ENCODE measurements at places on chromosomes 5 and 9. TPM values are rescaled to one million over a fixed set of nuclear protein-coding genes. Genes with fewer than 3 reads are reported as not detected.

DNA sequence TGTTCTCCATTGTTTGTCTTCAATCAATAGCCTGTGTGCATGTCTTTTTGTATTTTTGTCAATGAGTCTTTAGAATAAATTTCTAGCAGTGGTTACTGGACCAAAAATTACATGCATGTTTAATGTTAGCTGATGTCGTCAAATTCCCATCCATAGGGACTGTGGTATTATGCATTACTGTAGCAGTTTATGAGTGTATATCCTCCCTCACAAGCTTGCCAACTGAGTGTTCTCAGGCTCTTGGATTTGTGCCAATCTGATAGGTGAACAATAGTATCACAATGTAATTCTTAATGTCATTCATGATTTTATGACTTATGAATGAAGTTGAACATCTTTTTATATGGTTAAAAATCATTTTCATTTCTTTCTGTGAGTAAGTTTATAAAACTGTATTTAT lies 13.0 kb downstream of the SNX24 start:
- DNase-seq, result no peak

Gene TCERG1
- total RNA-seq, result 126 TPM

DNA sequence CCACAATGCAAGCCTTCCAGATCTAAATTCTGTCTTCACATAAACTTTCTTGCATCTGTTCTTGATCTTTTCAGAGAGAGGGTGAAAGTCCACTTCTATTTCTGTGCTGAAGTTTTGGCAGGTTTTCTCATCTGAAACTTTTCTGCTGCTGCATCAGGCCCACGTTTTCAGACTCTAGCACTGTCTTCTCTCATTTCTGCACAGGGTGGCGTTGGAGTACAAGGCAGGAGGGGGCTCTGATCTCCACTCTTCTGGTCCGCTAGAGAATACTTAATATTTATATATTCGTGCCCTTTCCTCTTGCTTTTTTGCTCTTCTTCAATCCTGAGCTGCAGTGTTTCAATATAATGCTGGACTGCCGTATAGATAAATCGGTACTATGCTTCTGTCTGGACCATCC lies 204.0 kb upstream of the PRDM9 start:
- DNase-seq, result no peak

DNA sequence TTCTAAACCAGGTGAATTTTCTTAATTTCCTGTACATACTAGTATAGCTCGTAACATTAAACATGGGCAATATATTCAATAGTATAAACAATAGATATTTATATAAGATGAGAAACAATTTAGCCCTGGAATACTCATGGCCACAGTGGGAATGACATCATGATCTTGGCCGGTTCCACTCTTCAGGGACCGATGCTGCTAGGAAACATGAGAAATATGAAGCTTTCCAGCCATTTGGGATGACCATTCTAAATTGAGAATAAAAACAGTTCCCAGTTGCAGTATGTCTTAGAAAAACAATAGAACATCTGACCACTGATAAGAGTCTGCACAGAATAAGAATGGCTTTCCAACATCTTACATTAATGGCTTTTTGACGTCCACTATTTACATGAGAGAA lies 33.3 kb upstream of the SLCO6A1 start:
- no peak for DNase-seq

- DNase-seq, result peak; percentile 44
Measured at GRCh38 chr5:173771121-173771724, 116.9 kb upstream of the CPEB4 start.

- no peak for DNase-seq
Measured at GRCh38 chr9:18296702-18297055, 177.3 kb upstream of the ADAMTSL1 start.

Gene TMEM252
- total RNA-seq, result not detected

DNA sequence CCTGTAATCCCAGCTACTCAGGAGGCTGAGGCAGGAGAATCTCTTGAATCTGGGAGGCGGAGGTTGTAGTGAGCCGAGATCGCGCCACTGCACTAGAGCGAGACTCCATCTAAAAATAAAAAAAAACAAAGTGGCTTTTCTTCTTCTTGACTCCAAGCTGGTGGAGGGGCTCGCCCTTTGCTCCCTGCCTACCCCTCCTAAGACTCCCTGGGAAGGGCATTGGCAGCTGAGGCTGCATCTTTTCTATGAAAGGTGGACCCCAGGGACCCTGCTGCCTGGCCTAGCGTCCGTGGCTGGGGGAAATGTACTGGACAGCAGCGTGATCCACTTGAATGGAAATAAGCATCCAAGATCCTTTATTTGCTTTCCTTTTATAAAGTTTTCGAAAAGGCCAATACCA lies 24.0 kb downstream of the ROPN1L start:
- DNase-seq, result no peak

- DNase-seq, result no peak
Measured at GRCh38 chr5:160799184-160799583, 52.8 kb downstream of the ATP10B start.

- DNase-seq, result peak; percentile 79
Measured at GRCh38 chr5:10761933-10762775, 1.1 kb upstream of the DAP start.

Gene ARSI
- 0.04 TPM for total RNA-seq

DNA sequence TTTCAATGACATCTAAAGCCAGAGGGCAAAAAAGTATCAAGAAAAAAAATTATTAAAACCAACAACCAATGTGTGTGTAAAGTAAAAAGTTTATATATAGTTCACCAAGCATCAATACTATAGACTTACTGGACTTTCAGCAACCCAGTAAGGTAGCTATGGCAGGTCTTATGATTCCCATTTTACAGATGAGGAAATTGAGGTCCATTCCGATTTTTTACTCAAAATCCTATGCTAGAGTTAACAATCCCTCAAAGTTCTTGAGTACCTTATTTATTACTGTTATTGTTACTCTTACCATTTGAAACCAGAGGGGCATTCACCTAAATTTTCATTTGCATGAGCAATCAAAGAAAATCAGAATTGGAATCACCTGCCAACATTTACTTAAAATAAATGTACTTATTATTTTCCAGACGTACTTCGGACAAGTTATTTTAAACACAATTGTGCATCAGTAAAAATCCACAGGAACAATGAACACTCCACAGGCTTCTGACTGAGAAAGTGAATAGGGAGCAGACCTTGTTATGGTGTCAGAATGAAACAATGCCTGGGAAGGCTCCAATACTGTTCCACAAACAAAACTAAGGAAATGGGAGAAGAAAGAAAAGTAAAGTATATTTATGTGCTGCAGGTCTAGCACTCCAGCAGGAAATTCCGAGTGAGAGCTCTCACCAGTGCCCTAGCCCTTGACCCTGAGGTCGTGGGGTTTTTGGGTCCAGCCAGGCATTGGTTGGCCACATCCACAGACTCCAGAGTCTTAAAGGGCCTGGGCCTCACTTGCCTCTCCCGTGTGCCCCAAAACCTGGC lies 229.9 kb downstream of the PIK3R1 start:
- DNase-seq, result no peak

- DNase-seq, result peak; percentile 17
Measured at GRCh38 chr9:104748359-104749031, 1.0 kb downstream of the NIPSNAP3A start.

DNA sequence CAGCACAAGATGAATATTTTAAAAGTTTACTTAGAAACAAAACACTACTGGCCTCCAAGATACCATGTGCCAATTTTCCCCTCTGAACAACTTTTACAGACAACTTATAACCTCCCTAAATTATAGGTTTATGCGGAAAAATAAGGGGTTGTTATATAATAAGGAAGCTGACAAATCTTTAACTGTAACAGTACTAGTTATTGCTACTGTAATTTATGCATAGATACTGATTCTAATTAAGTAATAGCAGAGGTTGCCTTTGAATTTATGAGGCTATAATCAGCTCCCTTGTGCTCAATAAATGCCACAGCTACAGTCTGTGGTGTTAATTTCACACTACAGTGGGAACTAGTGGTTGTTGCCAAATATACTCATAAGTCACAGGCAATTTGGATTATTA lies 291.3 kb upstream of the PCSK5 start:
- no peak for DNase-seq

DNA sequence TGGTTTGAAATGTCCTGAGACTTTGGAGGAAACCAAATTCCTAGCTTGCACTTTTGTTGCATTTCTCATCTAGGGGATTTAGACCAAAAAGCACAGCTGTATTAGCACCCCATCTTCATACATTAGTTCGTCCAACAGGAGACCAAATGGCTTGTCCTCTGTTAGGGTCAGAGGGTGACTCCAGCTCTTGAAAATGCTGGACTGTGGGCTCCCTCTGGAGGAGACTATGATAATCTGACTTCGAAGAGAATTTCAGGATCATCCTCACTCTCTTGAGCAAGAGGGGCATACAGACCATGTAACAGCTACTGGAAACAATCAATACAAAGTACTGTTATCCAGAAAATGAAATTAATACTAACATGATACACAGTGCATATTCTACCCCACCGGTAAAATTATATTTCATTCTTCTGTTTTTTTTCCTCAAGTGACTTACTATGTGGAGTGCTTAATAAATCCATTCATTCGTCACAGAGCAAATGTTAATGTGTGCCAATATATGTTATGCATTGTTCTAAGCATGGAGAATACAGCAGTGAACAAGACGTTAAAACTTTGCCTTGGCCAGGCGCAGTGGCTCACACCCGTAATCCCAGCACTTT lies 63.7 kb upstream of the PPP2CA start:
- peak; percentile 69 for DNase-seq

GRCh38 chr9:133464638-133465037 lies 4.9 kb downstream of the CACFD1 start:
- DNase-seq, result no peak

Gene SLC46A2
- not detected for total RNA-seq

GRCh38 chr9:117691367-117691766 lies 12.8 kb upstream of the TLR4 start:
- DNase-seq, result no peak

Gene CRHBP
- not detected for total RNA-seq

DNA sequence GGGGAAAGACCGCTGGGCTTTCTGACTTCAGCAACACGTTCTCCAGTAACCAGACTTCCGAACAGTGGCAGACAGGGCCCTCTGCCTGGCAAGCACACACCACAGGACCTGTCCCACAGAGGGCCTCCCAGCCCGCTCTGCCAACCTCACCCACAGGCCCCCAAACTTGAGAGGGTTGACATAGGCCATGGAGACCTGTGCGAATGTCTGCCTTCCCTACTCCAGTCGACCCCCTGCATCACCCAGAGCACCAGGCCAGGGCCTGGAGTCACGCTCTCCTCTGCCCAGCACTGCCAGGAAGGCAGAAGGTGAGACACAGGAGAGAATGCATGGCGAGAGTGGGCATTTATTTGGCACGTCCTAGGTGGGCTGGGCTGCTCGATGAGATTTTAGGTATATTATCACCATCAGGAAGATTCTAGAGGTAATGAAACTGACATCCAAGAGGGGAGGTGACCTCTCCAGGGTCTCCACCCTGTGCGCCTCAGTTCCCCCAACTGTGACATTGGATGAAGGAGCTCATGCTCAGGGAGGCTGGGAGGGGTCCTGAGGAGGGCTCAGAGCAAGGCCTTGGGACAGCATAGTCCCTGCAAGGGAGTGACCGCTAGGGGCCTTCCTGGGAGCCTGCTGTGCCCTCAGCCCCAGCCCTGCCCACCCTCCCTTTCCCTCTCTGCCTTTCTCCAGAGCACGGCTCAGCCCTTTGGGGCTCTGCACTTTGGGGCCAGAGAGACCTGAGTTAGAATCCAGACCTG lies 54.9 kb downstream of the DUSP1 start:
- peak; percentile 40 for DNase-seq

DNA sequence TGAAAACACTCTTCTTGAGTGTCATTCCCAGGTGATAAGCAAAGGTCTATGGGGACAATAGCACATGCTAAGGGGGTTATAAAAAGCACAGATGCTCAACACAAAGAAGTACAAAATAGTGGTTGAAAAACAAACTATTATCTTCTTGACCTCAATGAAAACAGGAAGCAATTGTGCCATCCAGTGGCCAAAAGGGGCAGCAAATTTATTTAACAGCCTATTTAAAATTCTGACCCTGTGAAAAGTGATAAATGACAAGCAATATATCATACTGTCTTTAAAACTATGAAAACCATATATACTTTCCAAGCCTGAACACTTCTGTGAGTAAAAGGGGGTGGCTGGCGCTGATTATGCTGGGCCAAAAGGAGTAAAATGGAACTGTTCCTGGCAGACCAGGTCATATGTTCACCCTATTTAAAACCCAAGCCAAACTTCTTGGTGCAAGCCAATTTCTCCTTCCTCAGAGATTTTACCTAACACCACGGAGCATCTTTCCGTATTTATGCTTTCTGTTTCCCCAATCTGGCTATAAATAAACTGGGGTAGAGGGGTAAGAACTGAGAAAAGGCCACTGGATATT lies 29.7 kb downstream of the TEX10 start:
- peak; percentile 31 for DNase-seq

Gene CYSRT1
- total RNA-seq, result 0.60 TPM

DNA sequence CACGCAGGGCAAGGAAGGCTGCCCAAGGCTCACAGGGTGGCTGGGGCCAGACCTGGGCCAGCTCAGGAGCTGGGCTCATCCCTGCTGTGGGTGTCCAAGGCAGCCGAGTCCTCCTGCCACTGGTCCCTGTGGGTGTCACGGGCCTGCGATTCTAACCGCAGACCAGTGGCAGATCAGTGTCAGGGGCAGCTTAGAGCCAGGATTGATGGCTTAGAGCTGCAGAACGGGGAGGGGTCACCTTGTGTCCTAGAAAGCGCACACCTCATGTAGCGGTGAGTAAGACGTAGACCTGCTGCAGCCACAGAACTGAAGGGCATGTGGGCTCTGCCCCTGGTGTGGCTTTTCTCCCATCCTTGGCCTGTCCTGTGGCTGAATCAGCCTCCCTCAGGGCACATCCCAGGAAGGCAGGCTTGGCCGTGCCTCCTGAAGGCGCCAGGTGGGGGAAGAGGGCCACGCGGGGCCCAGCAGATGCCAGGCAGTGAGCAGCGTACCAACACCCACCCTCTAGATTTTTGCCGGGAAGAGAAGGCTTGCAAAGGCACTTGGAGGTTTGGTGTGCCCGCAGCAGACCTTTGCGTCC lies 78.3 kb upstream of the FCN2 start:
- no peak for DNase-seq

Gene PLGRKT
- total RNA-seq, result 6.5 TPM

- no peak for DNase-seq
Measured at GRCh38 chr9:115759426-115759825, 394.2 kb upstream of the PAPPA start.

DNA sequence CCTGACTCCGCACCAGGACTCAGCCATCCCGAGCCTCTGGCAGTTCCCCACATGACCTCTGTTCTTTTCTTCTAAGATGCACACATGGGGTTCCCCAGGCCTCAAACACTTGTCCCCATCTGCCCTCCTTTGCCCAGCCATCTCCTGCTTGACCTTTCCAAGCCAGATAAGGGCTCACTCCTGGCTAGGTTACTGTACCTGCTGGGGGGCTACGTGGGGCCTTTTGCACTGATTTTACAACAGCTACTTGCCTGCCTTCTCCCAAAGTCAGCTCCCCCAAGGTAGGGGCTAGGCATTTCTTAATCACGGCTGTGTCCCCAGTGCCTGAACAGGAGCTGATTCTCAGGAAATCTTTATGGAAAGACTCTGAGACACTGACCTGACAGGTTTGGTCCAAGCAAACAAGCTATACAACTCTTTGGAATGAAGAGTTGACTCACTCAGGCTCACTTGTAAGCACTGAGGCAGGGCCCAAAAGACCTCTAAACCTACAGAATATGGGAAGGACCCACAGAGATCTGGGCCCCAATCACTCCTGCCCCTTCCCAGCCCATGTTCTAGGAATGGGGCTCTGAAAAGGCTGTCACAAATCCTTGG lies 2.5 kb downstream of the MACROH2A1 start:
- no peak for DNase-seq
